ENCODE measurements at places on chromosomes 16 and 17.

DNA sequence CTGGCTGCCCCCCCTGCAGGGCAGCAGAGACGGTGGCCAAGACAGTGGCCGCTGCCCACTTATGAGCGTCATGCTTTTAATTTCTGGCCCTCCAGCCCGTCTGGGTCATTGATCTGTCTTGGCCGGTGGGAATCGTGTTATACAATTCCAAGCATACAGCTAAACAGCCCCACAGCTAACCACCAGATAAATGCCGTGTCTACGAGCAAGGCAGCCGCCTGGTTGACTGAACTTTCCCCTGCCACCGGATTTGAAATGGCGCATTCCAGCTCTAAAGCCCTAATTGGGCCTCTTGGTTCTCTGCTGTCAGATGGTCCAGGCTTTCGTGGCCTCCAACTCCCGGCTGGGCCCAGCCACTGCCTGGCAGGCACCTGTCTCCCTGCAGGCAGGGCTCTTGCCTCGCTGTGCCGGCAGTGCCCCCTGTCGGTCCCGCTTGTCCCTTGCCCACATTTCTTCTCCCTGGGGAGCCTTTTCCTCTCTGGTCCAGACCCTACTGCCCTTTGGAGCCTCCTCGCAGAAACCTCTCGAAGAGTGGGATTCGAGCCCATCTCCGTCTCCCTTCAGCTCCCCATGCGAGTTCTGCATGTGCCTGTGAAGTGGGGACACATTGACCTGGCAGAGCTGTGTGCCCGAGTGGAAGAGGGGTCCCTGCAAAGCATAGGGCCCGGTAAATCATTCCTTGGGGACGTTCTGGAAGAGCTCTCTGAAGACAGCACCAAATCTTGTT, 1.8 kb upstream of the RBFOX3 start:
- peak; percentile 40 for DNase-seq

GRCh38 chr17:27985736-27986399, 56.6 kb upstream of the NLK start:
- no peak for DNase-seq

- DNase-seq, result no peak
Measured at GRCh38 chr17:38906460-38907228, 18.8 kb upstream of the LASP1NB start.

- no peak for DNase-seq
Measured at GRCh38 chr17:67212714-67213417, 32.1 kb downstream of the HELZ start.

GRCh38 chr16:23833960-23834685, 1.7 kb upstream of the PRKCB start:
- DNase-seq, result no peak

DNA sequence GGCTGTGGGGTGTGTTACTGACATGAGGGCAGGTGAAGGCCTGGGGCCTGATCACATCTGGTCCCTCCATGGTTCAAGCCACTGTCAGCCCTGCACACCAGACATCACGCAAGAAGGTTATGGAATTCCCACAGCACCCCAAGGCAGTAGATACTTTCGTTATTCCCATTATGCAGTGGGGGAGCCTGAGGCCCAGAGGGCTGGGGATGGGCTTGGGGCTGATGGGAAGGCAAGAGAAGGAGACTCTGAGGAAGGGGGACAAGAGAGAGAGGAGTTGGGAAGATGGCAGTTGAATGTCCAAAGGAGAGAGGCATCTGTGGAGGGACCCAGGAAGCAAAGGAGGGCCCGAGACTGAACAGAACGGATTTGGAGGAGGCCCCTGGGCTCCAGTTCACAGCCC, 34.7 kb downstream of the TRPV2 start:
- DNase-seq, result no peak

GRCh38 chr16:85381738-85382592, 231.2 kb upstream of the GSE1 start:
- DNase-seq, result no peak

- no peak for DNase-seq
Measured at GRCh38 chr17:3298260-3298659, at the start of gene OR3A1. Gene OR3A1, minus strand, starts transcription at chr17:3298360. Its CDS starts 5,778 bp downstream, at chr17:3292582.

GRCh38 chr17:48030531-48030930, 7.1 kb downstream of the COPZ2 start:
- no peak for DNase-seq

DNA sequence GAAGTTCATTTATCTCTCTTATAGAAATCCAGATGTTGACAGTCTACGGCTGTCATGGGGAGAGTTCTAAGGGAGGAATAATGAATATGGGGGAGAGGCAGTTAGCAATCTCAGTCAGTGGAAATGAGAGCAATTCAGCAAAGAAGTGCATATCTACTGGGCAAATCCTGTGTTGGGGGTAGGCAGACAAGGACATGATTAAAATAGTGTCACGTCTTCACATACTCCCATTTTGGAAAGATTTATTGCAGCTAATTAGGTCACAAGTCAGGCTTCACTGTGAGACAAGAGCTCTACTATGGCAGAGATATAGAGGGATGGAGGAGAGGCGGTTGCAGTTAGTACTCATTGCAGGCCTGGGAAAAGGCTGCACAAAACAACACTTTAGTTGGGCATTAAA, 29.8 kb downstream of the LRRC36 start:
- DNase-seq, result no peak

DNA sequence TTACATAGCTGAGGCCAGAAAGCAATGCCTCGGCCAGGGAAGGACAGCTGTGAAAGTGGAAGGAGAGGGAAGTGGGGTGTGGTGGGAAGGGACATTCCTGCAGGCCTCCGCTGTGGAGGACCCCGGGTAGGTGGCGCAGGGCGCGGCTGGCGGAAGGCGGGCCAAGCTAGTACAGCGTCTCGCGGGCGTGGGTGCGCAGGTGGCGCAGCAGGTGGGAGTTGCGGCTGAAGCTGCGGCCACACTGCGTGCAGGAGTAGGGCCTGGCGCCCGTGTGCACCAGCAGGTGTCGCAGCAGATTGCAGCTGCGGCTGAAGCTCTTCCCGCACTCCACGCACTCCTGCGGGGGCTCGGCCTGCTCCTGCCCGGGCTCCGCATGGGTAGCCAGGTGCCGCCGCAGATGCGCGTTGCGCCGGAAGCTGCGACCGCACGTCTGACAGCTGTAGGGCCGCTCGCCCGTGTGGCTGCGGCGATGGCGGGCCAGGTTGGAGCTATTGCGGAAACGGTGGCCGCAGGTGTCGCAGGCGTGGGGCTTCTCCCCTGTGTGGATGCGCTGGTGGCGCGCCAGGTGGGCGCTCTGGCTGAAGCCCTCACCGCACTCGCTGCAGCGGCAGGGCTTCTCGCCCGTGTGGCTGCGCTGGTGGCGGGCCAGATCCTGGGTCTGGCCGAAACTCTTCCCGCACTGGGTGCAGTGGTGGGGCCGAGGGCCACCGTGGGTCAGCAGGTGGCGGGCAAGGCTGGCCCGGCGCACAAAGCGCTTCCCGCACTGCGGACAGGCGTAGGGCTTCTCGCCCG, 10.0 kb downstream of the ZSCAN10 start:
- no peak for DNase-seq

GRCh38 chr17:10698096-10698818, 863 bp downstream of the ADPRM start:
- no peak for DNase-seq

DNA sequence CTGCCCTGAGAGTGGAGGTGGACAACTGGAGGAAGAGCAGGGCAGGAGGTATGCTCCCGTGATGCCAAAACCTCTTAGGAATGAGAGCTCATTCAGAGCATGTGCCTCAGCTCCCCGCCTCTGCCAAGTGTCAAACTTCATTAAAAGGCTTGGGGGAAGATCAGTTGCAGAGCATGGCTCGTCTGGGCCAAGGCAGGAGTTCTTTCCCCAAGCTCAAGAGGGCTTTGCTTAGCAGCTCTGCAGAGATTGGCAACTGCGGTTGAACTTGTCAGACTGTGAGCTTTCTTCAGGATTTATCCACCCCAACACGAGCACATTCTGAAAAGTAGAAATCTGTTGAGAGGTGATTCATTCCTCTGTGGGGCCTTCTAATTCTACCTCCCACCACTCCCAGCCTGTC, 248.1 kb downstream of the HS3ST3A1 start:
- DNase-seq, result no peak
